ENCODE measurements at places on chromosomes 5 and 9. TPM values are rescaled to one million over a fixed set of nuclear protein-coding genes. Genes with fewer than 3 reads are reported as not detected.

DNA sequence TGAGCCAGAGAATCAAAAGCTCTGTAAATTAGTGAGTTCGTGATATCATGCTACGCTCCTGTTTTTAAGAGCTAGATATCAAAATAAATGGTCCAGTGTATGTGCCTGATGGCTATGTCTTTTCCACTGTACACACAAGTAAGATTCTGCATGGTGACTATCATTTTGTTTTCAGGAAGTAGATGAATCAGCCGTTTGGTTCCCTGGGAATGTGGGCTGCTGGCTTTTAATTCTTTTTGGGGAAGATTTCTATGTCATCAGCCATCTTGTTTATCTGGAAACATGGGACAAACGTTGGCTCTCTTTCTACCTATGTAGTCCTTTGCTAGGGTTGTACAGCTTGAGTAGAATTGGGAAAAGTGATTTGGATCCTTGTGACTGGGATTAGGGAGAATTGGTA is 126.7 kb downstream of the GRIA1 start:
- no peaks in the 10 kb centered on the region for H3K27me3 ChIP-seq
- no peak for DNase-seq
- H3K4me1 ChIP-seq, result no peaks in the 10 kb centered on the region
- no peaks in the 10 kb centered on the region for H3K36me3 ChIP-seq
- no peak overlapping the region for H3K27ac ChIP-seq
- no peak overlapping the region for H3K4me3 ChIP-seq

GRCh38 chr9:93172666-93173364 is 11.1 kb upstream of the WNK2 start:
- no peak overlapping the region for H3K4me3 ChIP-seq
- DNase-seq, result no peak
- no peak overlapping the region for H3K27ac ChIP-seq
- no peaks in the 10 kb centered on the region for H3K27me3 ChIP-seq
- no peaks in the 10 kb centered on the region for H3K36me3 ChIP-seq
- no peaks in the 10 kb centered on the region for H3K4me1 ChIP-seq

- H3K27me3 ChIP-seq, result no peaks in the 10 kb centered on the region
- DNase-seq, result no peak
- H3K4me1 ChIP-seq, result no peaks in the 10 kb centered on the region
- no peak overlapping the region for H3K27ac ChIP-seq
- H3K4me3 ChIP-seq, result no peak overlapping the region
Observed at GRCh38 chr5:64026493-64026892, 64.2 kb upstream of the HTR1A start.

Gene ZNF300
- total RNA-seq, result 0.74 TPM

DNA sequence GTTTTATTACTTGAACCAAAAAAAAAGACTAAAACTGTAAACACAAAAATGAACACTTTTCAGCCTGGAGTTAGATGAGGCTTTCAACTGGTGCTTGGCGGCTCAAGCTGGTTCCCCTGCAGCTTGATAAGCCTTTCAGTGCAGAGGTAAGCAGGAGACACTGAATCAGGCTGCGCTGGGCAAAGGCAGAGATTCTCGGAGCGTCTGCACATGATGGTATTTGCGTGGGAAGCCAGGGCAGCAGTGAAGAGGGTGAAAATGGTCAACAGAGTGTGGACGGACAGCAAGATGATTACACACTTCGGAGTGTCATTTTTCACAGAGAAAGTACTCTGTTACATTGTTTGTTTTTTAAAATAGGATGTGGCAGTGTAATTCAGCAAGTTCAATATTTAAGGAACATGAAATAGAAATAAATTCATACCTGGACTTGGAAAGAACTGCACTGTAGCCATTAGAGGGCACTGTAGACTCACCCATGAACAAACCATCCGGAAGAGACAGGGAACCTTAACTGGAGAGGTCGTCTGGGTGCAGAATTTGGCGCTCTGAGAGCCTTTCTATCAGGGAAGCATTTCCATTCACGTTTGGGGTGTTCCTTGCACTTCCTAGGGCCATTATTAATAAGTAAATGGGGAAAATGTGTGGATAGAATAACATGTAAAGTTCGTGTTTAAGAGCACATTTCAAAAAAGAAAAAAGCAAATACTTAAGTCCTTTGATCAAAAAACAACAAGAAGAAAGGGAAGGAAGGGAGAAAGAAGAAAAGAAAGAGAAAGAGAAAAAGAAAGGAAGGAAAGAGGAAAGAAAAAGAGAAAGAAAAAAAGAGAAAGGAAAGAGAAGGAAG is 69.8 kb downstream of the ICE1 start:
- no peak overlapping the region for H3K27ac ChIP-seq
- H3K36me3 ChIP-seq, result peaks cover 13% of the 10 kb centered on the region
- H3K27me3 ChIP-seq, result no peaks in the 10 kb centered on the region
- DNase-seq, result no peak

Gene ICE1
- 18.5 TPM for total RNA-seq

Gene SPATA6L
- total RNA-seq, result 1.3 TPM
